Endodermal cell (in vitro differentiated cells): ENCODE measurements at places on chromosomes 4 and X. TPM values are rescaled to one million over a fixed set of nuclear protein-coding genes. Genes with fewer than 3 reads are reported as not detected.

DNA sequence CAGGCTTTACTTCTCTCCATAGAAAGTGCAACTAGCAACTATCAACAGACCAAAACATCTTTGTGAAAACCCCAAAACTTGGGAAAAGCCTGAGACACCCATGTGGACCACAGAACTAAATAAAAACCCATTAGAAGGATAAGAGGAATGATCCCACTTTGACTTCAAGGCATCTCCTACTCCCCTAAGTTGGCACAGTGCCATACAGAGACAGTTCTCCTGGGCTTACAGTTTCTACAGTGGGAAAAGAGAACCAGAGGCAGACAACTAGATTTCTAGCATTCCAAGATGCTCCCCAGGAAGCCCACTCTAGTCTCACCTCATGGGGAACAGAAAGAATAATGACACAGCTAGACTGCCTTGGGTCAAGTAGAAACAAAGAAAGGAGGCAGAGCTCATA lies 20.4 kb downstream of the TMLHE start:
- no peaks in the 10 kb centered on the region for H3K4me1 ChIP-seq
- no peak for DNase-seq
- H3K36me3 ChIP-seq, result no peaks in the 10 kb centered on the region
- no peak overlapping the region for H3K27ac ChIP-seq

DNA sequence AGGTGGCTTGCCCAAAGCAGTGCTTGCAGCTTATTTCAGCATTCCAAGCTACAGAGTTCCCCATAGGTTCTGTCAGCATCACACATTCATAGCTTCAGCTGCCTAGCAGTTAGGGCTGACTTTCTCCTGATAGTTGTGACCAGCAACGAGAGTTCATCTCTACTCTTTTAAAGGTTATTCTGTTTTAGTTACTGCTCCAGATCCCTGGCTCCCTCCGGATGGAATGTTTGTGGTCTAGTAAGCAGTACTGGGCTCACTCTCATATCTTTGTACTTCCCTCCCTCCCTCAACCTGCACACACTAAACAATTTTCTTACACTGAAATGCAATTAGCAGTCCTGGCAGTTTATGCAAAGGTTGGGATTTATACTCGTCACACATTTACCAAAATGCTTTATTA lies 43.9 kb downstream of the PTTG2 start:
- H3K4me3 ChIP-seq, result no peak overlapping the region
- H3K36me3 ChIP-seq, result no peaks in the 10 kb centered on the region
- DNase-seq, result no peak
- peaks cover 10% of the 10 kb centered on the region for H3K4me1 ChIP-seq

GRCh38 chrX:39616731-39617130 lies 481.0 kb downstream of the BCOR start:
- H3K27ac ChIP-seq, result no peak overlapping the region
- peaks cover 13% of the 10 kb centered on the region for H3K27me3 ChIP-seq
- H3K4me3 ChIP-seq, result no peak overlapping the region

GRCh38 chrX:18702362-18703195 lies 4.9 kb upstream of the PPEF1 start:
- H3K27me3 ChIP-seq, result no peaks in the 10 kb centered on the region
- H3K4me1 ChIP-seq, result no peaks in the 10 kb centered on the region
- no peak for DNase-seq
- H3K27ac ChIP-seq, result no peak overlapping the region
- H3K4me3 ChIP-seq, result no peak overlapping the region
- no peaks in the 10 kb centered on the region for H3K36me3 ChIP-seq

DNA sequence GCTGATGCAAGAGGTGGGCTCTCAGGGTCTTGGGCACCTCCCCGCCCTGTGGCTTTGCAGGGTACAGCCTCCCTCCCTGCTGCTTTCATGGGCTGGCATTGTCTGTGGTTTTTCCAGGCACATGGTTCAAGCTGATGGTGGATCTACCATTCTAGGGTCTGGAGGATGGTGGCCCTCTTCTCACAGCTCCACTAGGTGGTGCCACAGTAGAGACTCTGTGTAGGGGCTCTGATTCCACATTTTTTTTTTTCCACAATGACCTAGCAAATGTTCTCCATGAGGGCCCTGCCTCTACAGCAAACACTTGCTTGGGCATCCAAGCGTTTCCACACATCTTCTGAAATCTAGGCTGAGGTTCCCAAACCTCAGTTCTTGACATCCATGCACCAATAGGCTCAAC lies 657.9 kb upstream of the CT83 start:
- H3K36me3 ChIP-seq, result no peaks in the 10 kb centered on the region
- H3K4me1 ChIP-seq, result no peaks in the 10 kb centered on the region
- H3K4me3 ChIP-seq, result no peak overlapping the region
- DNase-seq, result peak; percentile 45
- H3K27ac ChIP-seq, result no peak overlapping the region

- no peak overlapping the region for H3K27ac ChIP-seq
- H3K4me1 ChIP-seq, result no peaks in the 10 kb centered on the region
- H3K27me3 ChIP-seq, result no peaks in the 10 kb centered on the region
- no peak for DNase-seq
These were observed 41.3 kb downstream of the HTT start for GRCh38 chr4:3115637-3116270.

GRCh38 chrX:148043271-148043855 lies 62.2 kb downstream of the FMR1NB start:
- H3K27ac ChIP-seq, result no peak overlapping the region
- no peaks in the 10 kb centered on the region for H3K27me3 ChIP-seq
- no peak overlapping the region for H3K4me3 ChIP-seq
- DNase-seq, result no peak

GRCh38 chrX:134925551-134925950 lies 65.2 kb upstream of the SMIM10 start:
- H3K4me3 ChIP-seq, result no peak overlapping the region
- H3K4me1 ChIP-seq, result no peaks in the 10 kb centered on the region
- DNase-seq, result no peak

DNA sequence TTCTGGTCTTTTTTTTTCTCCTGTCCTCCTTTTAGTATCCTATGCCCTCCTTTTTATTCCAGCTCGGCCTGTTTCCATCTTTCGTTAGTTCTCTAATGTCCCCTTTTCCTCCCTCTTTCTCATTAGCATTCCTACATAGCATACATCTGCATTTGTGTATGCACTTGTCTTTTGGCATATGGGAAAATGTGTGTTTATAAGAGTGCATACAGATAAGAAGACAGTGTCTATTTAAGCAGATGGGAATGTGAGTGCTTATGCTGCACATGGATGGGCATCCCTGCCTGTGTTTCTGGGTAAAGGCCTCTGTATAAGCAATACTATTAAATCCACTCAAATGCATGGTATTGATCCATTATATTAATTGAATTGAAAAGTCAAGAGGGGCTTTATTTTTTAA lies 7.5 kb upstream of the GABRA2 start:
- no peaks in the 10 kb centered on the region for H3K36me3 ChIP-seq
- DNase-seq, result no peak
- peaks cover 8% of the 10 kb centered on the region for H3K27me3 ChIP-seq
- no peak overlapping the region for H3K27ac ChIP-seq
- no peaks in the 10 kb centered on the region for H3K4me1 ChIP-seq

DNA sequence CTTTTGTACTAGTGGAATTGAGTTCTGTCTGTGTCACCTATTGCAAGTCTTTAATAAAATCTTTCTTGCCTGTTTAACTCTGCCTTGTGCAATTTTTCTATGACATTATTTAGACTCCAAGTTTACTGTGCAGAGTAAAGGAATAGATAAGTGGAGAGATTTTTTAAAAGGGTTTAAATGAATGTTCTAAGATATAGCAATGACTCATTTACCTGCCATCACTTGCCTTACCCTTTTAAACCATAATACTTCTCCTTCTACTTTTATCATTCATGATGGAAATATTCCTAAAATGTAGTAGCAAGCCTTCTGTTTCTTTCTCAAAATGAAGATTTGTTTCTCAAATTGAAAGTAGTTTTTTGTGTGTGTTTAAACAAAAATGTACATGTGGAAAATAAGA lies 782.8 kb upstream of the MAGEB2 start:
- no peak overlapping the region for H3K27ac ChIP-seq
- no peak for DNase-seq
- no peaks in the 10 kb centered on the region for H3K4me1 ChIP-seq
- H3K4me3 ChIP-seq, result no peak overlapping the region
- no peaks in the 10 kb centered on the region for H3K27me3 ChIP-seq

- H3K4me3 ChIP-seq, result no peak overlapping the region
- H3K27me3 ChIP-seq, result no peaks in the 10 kb centered on the region
- no peaks in the 10 kb centered on the region for H3K4me1 ChIP-seq
- H3K36me3 ChIP-seq, result no peaks in the 10 kb centered on the region
- H3K27ac ChIP-seq, result no peak overlapping the region
These were observed 57.6 kb downstream of the PLAC1 start for GRCh38 chrX:134600714-134601113.

- no peaks in the 10 kb centered on the region for H3K36me3 ChIP-seq
- H3K4me3 ChIP-seq, result peak overlapping the region; percentile 54
- H3K27me3 ChIP-seq, result no peaks in the 10 kb centered on the region
- H3K27ac ChIP-seq, result no peak overlapping the region
These were observed 90.6 kb upstream of the WWC2 start for GRCh38 chr4:183008492-183008891.

- no peak for DNase-seq
- H3K4me3 ChIP-seq, result no peak overlapping the region
- H3K36me3 ChIP-seq, result no peaks in the 10 kb centered on the region
- no peaks in the 10 kb centered on the region for H3K27me3 ChIP-seq
These were observed 81.4 kb downstream of the PRR32 start for GRCh38 chrX:126900937-126901336.

DNA sequence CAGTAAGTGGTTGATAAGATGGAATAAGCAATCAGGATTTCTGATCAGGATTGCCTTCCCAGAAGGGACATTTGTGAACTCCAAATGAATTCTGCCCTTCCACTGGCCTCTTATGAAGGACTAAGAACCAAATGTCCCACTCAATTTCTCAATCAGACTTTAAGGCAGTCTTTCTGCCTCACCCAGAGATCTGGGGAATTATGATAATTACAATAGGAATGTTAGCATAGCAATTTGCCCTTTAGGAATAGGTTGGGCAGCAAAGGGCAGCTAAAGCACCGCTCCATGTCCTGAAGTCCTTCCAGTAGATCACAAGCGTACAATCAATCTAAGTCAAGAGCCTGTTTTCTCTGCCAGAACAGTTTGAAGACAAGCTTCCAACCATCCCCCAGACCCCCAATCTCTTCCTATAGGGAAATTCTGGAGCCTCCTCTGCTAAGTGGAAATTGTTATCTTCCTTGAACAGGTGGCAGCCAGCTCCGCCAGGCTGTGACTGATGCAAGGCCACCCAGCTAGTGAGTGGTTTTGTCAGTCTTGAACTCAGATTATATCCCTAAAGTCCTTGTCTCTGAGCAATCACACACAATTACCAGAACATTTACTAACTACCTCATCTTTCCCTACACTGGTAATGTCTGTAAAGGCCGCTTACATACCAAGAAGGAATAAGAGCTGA lies 18.6 kb downstream of the NKX3-2 start:
- H3K4me1 ChIP-seq, result no peaks in the 10 kb centered on the region
- H3K27ac ChIP-seq, result no peak overlapping the region
- H3K36me3 ChIP-seq, result no peaks in the 10 kb centered on the region
- peaks cover 90% of the 10 kb centered on the region for H3K27me3 ChIP-seq
- no peak overlapping the region for H3K4me3 ChIP-seq

DNA sequence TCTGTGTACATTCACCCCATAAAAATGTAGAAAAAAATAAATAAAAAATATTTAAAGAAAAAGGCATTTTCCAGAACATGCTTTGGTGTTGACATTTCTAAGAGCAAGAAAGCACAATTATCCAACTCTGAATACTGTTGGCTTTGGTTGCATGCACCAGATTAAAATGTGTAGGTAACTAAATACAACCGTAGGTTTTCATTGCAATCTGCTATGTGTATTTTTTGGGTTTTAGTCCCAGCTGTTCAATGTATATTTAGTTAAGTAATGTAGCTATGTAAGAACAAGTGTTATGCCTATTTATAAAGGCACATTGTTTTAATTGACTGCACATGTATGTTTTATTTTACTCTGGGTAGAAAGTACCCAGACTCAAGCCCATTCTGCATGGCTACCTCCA lies 108.1 kb upstream of the PAQR3 start:
- no peaks in the 10 kb centered on the region for H3K27me3 ChIP-seq
- H3K4me3 ChIP-seq, result no peak overlapping the region
- no peaks in the 10 kb centered on the region for H3K36me3 ChIP-seq
- no peak for DNase-seq
- no peaks in the 10 kb centered on the region for H3K4me1 ChIP-seq

- no peak overlapping the region for H3K27ac ChIP-seq
- peaks cover 11% of the 10 kb centered on the region for H3K4me1 ChIP-seq
- no peak for DNase-seq
These were observed 98.2 kb downstream of the ANK2 start for GRCh38 chr4:113147498-113148111.

- no peaks in the 10 kb centered on the region for H3K4me1 ChIP-seq
- H3K4me3 ChIP-seq, result no peak overlapping the region
- H3K27me3 ChIP-seq, result no peaks in the 10 kb centered on the region
- H3K36me3 ChIP-seq, result peaks cover 70% of the 10 kb centered on the region
These were observed 88.7 kb downstream of the TNIP2 start for GRCh38 chr4:2667428-2667827.

The NPY1R gene
- total RNA-seq, result 9.1 to 12.0 TPM (median 11.4 TPM) in 3 replicates

The SLC10A4 gene
- 1.8 and 2.0 TPM in 2 replicates for total RNA-seq
